Activated gamma-delta T cell (primary cell): ENCODE measurements at places on chromosomes 2 and 18.

DNA sequence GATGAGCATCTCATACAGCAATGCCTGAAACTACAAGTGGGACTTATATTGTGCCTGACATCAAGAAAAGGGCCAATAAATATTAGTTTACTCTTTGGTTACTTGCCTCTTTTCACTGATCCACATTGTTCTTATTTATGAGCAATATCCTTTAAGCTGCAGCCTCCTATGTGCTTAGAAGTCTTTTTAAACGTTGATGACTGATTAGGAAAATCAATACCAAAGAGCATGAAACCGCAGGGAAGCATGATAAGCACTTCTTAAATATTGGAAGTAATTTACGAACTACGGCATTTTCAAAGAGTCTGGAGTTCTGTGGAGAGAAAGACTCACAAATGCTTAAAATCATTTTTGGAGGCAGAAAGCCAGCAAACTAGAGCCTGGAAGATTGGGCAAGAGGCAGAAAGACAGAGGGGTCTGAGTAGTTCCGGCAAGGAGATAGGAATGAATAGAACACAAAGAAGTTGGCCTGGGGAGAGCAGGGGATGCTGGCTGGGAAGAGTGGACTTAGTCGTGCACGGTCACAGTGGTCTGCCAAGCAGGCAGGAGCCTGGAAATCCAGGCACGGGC is 122.6 kb upstream of the NOSTRIN start:
- DNase-seq: no peak

DNA sequence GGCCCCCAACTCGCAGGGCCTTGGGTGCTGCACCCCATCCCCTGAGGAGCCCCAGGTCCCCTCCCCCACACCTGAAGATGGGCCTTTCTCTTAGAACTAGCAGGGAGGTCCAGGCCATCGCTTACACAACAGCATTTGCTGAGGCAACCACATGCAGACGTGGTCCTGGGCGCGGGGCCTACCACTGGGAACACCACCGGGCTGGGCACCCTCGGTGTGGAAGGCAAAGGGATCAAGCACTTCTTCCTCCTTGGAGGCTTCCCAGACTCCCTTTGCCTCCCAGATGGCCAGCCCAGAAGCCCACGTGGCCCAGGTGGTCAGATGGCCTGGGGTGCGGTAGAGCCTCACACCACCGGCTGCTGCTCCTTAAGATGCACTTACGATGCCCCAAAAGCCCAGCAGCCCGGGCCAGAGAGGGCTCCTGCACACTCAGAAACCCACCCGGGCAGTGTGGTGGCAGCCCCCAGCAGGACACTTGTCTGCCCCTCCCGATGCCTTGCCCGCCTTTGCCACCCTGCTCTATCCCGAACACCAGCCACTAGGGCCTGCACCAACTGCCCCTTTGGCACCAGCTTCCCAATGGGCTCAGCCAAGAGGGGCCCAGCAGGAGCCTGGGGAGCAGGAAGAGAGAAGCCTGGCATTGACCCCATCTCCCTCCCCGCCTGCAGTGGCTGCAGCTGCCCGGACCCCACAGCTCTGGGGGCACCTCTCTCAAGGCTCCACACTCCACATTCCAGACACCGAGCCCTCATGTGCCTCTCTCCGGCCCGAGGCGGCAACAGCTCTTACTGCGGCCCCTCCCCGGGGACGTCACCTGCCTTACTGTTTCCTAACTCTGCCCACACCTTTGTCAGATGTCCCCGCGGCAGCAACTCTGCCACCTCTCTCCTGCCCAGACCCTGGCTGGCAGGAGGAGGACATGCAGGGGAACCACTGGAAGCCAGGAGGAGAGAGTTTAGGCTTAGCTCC is 13.9 kb upstream of the MLPH start:
- no peak for DNase-seq

GRCh38 chr2:195368249-195369217 is 288.5 kb upstream of the SLC39A10 start:
- no peak for DNase-seq

DNA sequence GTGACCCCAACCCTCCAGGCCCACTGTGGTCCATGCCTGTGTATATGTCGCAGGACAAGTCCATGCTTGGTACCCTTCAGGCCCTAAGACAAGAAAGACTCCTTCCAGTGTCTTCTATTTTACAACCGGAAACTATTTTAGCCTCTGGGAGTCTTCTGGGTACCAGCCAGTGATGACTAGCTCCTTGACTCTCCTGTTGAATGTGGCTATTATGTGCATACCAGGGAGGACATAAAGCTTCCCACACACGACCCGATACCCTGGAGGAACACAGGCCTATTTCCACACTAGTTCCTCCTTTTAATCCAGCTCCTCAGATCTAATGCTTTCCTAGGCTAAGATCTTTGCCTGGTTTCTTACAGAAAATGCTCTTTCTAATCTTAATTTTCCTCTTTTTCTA is 178.1 kb downstream of the NCKAP5 start:
- no peak for DNase-seq
